ENCODE measurements at places on chromosomes 7 and 10.
A peak's percentile ranks its signal among the peaks of the same experiment; 100 is the strongest.

DNA sequence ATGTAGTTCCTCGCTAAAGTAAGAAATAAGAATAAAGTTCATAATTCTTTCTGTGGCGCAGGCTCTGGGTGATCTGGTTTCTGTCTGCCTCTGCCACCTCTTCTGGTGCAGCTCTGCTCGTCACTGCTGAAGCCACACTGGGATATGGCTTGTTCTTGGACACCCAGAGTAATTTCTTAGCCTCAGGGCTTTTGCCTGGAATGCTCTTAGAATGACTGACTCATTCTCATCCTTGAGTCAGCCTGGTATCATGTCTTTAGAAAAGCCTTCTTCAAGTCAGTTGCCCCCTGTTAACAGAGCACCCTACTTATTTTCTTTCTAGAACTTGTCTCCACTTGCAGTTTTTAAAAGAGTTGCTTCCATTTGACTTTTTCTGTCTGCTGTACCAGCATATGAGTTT, 2.0 kb downstream of the ZSCAN25 start:
- ATAC-seq = no peak

GRCh38 chr10:94938383-94938782, at the start of gene CYP2C9:
Gene CYP2C9, plus strand, starts transcription at chr10:94938658. Its CDS starts 25 bp downstream, at chr10:94938683.
- ATAC-seq = no peak

GRCh38 chr10:19532411-19532810, 283.8 kb upstream of the PLXDC2 start:
- no peak for ATAC-seq

GRCh38 chr10:76902949-76903348, 734.7 kb downstream of the KCNMA1 start:
- ATAC-seq = no peak

GRCh38 chr10:95877881-95878280, 29.9 kb upstream of the CC2D2B start:
- no peak for ATAC-seq

DNA sequence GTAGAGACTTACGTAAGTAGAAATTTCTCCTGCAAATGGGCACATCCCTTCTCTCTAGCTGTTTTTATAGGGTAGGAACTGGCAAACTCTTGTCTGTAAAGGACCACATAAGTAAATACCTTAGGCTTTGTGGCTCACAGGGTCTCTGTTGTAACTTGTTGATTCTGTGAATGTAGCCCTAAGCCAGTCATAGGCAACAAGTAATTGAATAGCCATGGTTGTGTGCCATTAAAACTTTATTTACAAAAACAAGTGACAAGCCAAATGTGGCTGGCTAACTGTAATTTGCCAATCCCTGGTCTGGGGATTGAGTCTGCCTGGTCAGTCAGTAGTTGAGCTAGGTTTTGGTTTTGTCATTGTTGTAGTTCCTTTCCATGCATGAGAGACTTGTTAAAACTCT, 5.3 kb upstream of the KLF6 start:
- no peak for ATAC-seq

- no peak for ATAC-seq
These were observed 187.8 kb downstream of the GNAT3 start for GRCh38 chr7:80324032-80324431.

DNA sequence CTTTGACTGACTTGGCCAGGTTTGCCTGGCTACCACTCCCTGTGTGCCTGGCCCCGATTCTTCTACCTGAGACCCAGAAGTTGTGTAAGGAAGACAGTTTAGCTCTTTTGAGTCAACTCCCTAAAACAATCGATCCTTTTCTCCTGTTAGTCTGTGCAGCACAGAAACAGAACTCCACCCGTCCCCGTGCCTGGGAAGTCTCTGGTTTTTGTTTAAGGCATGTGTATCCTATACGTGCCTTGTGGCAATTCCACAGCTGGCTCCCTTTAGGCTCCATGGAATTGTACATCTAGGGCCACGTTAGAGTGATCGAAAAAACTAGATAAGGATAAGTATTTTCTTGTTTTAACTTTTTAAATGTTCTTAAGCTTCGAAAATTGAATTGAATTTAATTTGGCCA, 131.6 kb downstream of the BICC1 start:
- no peak for ATAC-seq

DNA sequence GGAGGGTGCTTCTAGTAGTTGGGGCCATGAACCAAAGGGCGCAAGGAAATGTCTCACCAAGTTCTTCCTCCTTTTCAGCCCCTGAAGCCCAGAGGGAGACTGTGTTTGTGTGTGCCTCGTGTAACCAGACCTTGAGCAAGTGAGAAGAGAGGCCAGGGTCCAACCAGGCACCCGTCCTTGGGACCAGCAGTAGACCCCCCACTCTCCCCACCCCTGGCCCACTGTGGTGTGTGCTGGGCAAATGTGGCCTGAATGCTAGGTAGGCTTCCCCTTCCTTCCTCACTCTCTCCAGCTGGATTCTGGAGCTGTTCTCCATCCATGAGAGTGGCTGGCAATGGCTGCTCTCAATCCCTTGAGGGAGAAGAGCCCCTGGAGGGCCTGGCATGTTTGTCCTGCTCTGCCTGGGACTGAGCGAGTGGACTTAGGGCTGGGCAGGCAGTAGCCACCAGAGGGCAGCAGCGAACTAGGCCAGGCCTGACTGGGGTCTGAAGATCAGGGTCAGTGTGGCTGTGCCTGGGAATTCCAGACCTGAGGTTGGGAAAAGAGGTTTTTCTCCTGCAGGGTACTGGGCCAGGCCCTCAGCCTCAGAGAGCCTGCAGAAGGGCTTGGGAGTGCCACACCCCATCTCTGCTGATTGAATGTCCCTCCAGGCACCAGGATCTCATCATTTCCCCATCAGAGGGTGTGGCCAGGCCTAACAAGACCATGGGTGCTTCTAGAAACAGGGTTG, 12.5 kb downstream of the SFRP5 start:
- ATAC-seq = peak; percentile 71

DNA sequence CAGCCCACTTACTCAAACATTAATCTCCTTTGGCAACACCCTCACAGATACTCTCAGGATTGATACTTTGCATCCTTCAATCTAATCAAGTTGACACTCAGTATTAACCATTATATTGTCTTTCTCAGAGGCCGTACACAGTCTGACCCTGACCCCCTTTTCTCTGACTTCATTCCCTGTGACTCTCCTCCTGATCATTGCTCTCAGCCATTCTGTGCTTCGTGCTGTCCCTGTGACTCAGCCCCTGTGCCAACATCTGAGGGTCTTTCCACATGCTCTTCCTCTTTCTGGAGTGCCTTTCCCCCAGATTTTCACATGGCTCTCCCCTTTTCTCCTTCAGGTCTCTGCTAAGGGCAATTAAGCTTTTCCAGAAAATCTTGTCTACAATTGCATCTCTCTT, 289.0 kb upstream of the PHYHIPL start:
- ATAC-seq = no peak

DNA sequence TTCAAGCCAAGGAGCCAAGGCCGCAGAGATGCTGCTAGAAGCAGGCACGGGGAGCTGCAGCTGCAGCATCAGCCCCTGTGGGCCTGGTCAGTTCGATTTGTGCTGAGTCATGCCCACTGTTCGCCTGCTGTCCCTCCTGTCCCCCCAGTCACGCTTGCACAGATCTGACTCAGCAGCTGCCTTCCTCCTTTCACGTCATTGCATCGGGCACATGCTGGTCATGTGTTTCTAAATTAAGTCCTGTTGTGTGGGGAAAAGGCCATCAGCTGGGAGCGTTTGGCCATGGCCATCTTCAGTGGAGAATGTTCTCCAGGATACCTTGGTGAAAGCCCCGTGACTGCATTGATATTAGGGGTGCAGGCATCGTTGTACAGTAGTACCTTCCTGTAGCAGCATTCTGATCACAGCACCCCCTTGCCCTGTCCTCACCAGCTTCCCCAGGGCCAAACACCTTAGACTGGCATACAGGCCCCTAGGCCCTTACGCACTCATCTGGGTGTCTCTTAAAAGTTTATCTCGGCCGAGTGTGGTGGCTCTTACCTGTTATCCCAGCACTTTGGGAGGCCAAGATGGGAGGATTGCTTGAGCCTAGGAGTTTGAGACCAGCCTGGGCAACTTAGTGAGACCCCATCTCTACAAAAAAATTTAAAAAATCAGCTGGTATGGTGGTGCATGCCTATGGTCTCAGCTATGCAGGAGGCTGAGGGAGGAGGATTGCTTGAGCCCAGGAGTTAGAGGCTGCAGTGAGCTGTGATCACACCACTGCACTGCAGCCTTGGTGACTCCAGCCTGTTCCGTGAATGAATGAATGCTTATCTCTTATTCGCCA, 23.2 kb downstream of the POR start:
- ATAC-seq = no peak

GRCh38 chr7:117249696-117250095, 73.2 kb downstream of the WNT2 start:
- ATAC-seq = no peak

DNA sequence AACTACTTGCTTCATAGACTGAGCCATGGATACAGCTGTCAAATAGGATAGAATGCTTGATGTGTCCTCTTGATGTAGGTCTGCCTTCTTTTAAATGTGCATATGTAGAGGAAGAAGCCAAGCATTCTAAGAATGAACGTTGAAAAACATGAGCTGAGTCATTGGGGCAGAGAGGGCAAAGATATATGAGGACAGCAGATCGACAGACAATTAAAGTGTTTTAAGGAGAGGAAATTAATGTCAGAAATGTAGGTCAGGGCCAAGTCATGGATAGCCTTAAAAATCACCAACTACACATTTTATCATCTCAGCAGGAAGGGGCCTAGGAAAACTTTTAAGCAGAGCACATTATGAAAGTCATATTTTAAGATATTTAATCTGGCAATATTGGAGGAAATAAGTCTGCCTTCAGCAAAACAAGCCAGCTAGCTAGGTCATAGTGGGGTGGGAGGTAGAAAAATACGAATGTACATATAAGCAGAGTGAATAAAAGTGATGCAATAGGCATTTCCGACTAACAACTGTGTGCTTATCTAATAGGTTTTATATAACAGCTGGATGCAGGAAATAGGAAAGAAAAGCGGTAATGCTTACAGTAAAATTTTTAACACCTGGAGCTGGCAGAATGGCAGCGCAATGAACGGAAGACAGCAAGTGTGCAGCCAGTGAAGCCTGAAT, 638.3 kb upstream of the TPK1 start:
- ATAC-seq = no peak

All from activated T-helper 17 cell treated with anti-CD3 and anti-CD28 coated beads, Interleukin-2, amount 50 U/mL, for 72 hours (primary cell).